Stimulated activated CD4-positive, alpha-beta T cell treated with anti-CD3 and anti-CD28 coated beads, Interleukin-1b, Interleukin-23, amount 100 ng/mL, for 1 hour (primary cell): ENCODE measurements at places on chromosomes 3 and 15.

GRCh38 chr3:172132721-172133311 is 93.4 kb downstream of the FNDC3B start:
- no peak for DNase-seq

- no peak for DNase-seq
Observed at GRCh38 chr15:100687582-100688141, 85.3 kb downstream of the ASB7 start.

- no peak for DNase-seq
Observed at GRCh38 chr3:113186566-113186965, 24.8 kb upstream of the BOC start.

- no peak for DNase-seq
Observed at GRCh38 chr3:132187746-132188145, 129.5 kb upstream of the ACP3 start.

DNA sequence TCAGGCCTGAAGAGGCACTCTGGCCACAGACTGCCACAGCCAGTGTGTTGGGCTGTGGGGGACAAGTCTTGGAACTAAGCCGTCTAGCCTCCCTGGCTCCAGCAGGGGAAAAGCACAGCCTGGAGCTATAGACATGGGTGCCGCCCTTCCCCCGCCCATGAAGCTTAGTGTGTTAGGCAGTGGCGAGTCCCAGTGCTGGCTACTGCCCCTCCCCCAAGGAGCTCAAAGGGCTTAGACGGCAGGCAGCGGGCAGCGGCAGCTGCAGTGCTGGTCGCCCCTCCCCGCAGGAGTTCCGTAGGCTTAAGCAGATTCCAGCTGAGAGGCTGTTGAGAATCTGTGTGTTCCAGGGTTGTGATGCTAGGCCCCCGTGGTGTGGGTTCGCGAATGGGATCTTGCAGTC is 135.8 kb upstream of the RORA start:
- DNase-seq: no peak

DNA sequence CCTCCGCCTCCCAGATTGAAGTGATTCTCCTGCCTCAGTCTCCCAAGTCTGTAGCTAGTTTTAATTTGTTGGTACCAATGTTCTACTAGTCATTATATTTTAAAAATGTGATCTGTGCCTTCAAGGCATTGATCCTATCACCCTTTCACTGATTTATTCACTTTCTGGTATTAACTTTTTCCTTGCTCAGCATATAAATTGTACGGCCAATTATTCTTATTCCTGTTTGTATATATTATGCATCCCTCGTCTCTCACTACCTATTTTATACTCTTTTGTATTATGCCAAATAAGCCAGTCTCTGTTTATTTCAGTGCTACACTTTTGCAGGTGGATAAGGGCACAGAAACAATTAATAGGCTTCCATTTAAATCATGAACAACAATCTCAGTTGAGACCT is 620.2 kb upstream of the BCHE start:
- DNase-seq: no peak

- DNase-seq: no peak
Observed at GRCh38 chr15:41795996-41796856, 21.9 kb downstream of the MAPKBP1 start.

GRCh38 chr15:47757331-47757730 is 40.0 kb downstream of the SEMA6D start:
- no peak for DNase-seq

GRCh38 chr3:176977331-176977730 is 220.0 kb downstream of the TBL1XR1 start:
- DNase-seq: no peak

DNA sequence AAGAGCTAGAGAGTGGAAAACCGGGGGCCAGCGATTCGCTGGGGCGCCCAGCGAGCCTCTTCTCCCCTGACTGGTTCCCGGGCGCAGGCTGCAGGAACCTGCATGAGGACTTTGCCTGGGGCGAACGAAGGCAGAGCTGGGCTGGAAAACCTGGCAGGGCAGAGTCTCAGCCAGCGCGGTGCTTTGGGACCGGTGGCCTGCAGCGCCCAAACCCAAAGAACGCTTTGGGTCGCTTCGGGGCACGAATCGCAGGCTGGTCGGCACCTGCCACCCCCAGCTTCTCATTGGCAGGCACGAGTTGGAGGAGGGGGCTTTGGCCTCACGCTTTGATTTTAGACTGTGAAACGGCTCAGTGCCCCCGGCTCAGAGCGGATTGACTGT is 3.0 kb downstream of the ONECUT1 start:
- no peak for DNase-seq

DNA sequence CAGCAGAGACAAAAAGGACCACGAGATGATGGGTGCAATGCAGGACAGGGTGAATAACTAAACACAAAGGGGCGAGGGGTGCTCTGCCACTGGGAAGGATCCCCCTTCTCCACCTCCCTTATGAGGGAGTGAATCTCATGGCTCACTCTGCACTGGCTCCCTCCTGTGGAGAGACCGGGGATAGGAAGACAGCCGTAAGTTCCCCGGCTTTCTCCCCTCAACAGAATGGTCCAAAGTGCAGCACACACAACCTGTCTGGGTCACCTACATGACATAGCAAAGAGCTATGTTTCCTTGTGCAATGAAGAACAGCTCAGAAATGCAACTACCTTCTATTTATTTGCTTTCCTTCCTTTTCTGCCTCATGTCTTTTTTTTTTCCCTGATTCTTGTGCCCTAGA is 7.8 kb upstream of the ACSBG1 start:
- no peak for DNase-seq

- DNase-seq: no peak
Observed at GRCh38 chr3:17444865-17445264, 297.6 kb downstream of the TBC1D5 start.

DNA sequence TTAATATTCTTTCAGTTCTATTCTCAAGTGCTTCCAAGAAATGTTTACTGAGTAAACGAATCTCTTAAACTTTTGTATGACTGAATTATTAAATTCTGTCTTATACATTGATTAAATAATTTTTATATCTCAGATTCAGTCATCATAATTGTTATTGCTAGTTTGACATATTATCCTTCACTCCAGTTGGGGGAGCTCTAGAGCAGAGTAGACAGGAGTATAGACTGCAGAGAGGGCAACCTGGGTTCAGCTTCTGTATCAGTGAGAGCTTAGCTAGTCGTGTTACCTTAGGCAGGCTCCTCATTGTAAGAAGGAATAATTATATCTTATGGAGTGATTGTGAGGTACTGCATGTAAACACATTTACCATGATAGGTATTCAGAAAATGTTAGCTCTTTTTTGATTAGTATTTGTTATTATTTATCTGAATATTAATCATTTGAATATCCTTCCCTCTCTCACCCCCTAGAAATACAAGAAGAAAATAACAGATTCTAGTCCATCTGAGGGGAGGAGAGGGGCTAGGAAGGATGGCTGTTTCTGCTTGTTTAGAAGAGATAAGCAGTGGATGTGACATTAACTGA is 31.0 kb upstream of the ZCWPW2 start:
- no peak for DNase-seq

GRCh38 chr3:44984335-44984734 is 8.3 kb downstream of the EXOSC7 start:
- DNase-seq: no peak

- DNase-seq: no peak
Observed at GRCh38 chr3:196524527-196524926, 9.4 kb upstream of the SMCO1 start.

GRCh38 chr3:59641169-59641899 is 591.5 kb upstream of the CFAP20DC start:
- no peak for DNase-seq

- no peak for DNase-seq
Observed at GRCh38 chr3:194689493-194689944, 3.8 kb downstream of the FAM43A start.

- no peak for DNase-seq
Observed at GRCh38 chr3:152731511-152731910, 103.4 kb upstream of the P2RY1 start.

GRCh38 chr3:112425858-112426750 is 73.2 kb downstream of the BTLA start:
- no peak for DNase-seq

GRCh38 chr3:73380735-73381532 is 243.8 kb downstream of the PDZRN3 start:
- no peak for DNase-seq

GRCh38 chr3:41243183-41243582 is 43.9 kb downstream of the CTNNB1 start:
- no peak for DNase-seq

DNA sequence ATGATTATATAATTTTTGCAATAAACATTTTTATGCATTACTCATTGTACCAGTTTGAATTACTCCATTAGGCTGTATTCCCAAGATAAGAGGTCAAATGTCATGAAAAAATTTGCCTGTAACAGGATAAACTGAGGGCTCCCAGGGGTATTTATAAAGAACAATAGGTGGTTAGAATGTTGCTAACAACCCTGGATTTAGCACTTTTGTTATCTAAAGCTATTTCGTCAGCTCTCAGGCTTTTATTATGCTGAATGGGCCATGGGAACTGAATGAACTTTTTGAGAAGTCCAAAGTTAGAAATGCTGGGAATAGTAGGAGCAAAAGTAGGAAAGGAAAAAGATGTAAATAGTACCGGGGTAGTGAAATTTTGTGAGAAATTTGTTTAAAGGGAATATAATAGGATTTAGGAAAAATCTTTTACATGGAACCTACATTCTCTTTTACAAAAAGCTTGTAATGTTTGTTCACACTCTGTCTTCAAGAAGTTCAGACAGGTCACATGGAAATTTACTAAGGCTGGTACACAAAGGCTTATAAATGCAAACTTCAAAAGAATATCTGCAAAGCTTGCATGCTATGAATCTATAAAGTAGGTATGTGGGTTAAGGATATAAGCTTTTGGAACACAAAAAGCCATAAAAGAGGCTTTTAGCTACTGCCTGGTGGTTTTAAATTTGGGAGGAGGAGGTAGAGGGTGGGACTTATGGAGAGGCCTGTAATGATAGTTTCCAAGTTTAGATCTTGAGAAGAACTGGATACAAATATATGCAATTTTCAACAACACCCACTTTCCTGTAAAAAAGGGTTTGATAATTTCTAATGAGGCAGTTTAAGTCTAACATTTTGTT is 445.8 kb upstream of the NAALADL2 start:
- DNase-seq: no peak

GRCh38 chr15:45454814-45455213 is 67.7 kb downstream of the SLC30A4 start:
- DNase-seq: no peak

GRCh38 chr3:31041161-31041978 is 146.9 kb upstream of the GADL1 start:
- no peak for DNase-seq

GRCh38 chr3:118980832-118981231 is 53.8 kb downstream of the IGSF11 start:
- DNase-seq: no peak

DNA sequence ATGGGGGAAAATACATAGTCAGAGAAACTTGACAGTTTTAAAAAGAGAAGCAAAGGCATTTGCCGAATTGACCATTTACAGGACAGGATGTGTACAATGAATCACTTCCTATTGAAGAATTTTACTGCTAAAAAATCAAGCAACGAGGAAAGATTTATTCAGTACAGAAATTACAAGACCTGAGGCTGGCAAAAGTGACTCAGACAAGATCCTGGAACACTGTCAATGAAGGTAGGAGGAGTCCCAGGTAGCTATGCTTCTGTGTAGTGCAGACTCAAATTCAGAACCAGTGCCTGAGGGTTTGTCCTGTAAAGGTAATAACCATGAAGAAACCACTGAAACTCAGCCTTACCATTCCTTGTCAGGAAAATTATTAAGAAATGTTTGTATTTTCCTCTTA is 120.9 kb downstream of the ZMAT3 start:
- no peak for DNase-seq

- no peak for DNase-seq
Observed at GRCh38 chr15:76195506-76196268, 115.6 kb downstream of the ETFA start.

- no peak for DNase-seq
Observed at GRCh38 chr3:44055951-44056350, 185.7 kb upstream of the TOPAZ1 start.

GRCh38 chr3:15336057-15336456 is 3.7 kb upstream of the SH3BP5 start:
- no peak for DNase-seq

GRCh38 chr3:149542375-149543312 is 68.1 kb downstream of the TM4SF4 start:
- no peak for DNase-seq

- no peak for DNase-seq
Observed at GRCh38 chr3:105085506-105085905, 281.2 kb upstream of the ALCAM start.

DNA sequence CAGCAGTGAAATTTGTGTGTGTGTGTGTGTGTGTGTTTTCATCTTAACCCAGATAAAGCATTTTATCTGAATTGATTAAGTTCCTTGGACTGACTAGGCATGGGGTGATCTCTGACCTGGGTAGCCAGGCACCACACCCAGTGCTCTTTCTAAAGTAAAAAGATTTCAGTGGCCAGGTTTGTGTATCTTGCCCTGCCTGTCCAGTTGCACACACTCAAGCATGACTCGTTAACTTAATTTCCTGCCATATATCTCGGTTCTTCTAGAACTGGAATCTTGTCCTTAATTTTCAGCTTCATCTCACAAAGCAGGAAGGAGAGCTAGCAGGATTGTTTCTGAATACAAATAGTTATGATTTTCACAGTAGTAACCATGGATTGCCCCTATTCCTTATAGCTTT is 17.0 kb downstream of the TM4SF18 start:
- DNase-seq: no peak

DNA sequence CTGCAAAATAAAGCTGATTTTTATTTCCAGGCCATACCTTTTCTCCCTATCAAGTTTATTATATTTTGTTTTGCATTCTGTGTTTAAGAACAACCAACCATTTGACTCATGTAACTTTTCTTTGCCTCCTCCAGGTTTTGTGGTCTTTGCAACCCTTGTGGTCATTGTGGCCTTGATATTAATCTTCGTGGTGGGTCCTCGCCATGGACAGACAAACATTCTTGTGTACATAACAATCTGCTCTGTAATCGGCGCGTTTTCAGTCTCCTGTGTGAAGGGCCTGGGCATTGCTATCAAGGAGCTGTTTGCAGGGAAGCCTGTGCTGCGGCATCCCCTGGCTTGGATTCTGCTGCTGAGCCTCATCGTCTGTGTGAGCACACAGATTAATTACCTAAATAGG is 27.6 kb downstream of the NIPA2 start:
- no peak for DNase-seq

DNA sequence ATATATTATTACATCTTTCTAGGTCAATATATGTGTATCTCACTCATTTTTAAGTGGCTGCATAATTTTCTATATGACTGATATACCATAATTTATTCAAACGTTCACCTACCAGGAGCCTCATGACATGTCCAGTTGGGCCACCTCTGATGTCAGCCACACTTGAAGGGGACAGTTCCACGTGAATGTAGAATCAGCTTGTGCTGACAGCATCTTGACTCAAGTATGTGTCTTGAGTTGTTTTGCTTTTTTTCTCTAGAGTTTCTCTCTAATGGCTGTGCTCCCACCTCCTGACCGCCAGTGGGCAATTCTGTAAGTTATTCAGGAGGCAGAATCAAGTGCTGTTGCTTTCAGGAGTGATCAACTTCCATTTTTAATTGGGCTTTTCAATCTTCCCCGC is 237.9 kb downstream of the NFKBIZ start:
- no peak for DNase-seq
